Stimulated activated effector memory CD8-positive, alpha-beta T cell treated with anti-CD3 and anti-CD28 coated beads, Interleukin-12 subunit alpha, Interleukin-12 subunit beta, amount 100 ng/mL, for 72 hours (primary cell): ENCODE measurements at places on chromosomes 5 and 9.

- DNase-seq = no peak
Measured at GRCh38 chr5:160092960-160093707, 26.1 kb downstream of the PWWP2A start.

DNA sequence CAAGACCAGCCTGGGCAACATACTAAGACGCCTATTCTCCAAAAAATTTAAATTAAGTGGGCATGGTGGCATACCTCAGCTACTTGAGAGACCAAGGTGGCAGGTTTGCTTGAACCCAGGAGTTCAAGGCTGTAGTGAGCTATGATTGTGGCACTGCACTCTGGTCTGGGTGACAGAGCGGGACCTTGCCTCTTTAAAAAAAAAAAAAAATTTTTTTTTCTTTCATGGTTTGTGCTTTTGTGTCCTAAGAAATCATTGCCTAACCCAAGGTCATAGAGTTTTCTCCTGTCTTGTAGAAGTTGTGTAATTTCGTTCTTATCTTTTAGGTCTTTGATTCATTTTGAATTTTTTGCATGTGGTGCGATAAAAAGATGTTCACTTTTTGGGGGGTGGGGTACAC is 12.3 kb downstream of the GPBP1 start:
- DNase-seq = no peak

DNA sequence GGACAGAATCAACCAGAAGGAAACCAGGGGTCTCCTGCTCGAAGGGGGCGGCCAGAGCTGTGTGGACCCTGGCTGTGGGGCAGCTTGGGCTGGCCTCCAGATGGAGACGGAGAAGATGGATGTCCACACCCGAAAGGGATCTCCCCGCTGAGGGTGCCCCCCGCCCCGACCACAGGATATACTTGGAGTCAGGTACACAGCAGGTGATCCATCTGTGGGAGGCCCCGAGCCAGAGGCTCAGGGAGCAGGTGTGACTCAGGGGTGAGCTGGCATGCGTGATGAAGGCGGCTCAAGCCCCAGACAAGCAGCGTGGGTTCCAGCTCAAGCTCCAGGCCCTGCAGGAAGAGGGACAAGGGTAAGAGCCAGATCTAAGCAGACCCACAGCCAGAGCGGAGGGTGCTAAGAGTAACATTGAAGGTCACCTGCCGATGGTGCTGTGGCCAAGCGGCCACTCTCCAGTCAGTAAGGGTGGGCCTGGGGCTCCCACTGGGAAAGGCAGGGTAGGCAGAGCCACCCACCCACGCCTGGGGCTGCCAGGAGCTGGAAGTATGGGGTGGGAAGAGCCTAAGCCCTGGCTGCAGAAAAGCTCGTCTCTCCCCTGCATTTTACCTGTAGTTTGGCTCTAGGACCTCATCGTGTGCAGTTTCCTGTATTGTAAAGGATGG is 30.6 kb upstream of the MVB12B start:
- no peak for DNase-seq

GRCh38 chr5:148403344-148403743 is 19.6 kb downstream of the FBXO38 start:
- no peak for DNase-seq

DNA sequence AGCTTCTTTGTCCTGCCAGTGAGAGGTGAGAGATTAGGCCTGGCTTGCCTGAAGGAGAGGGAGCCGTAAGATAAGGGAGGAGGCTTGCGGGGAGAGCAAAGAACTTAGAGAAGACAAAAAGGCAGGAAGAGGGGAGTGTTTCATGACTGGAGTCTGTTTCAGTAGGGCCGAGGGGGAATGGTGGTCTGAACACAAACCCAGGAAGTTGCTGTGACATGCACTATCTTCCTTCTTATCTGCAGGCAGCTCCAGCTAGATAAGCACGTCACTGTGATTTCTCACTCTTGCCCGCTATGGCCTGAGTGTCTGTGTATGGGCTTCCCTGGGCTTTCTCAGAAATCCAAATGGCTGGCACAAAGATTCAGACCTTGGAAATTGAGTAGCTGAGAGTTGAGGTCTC is 307.5 kb upstream of the CLINT1 start:
- DNase-seq = no peak

- no peak for DNase-seq
Measured at GRCh38 chr9:71583792-71584191, 184.5 kb downstream of the CEMIP2 start.
